Naive B cell (primary cell): ENCODE measurements at places on chromosomes 6 and 20.

DNA sequence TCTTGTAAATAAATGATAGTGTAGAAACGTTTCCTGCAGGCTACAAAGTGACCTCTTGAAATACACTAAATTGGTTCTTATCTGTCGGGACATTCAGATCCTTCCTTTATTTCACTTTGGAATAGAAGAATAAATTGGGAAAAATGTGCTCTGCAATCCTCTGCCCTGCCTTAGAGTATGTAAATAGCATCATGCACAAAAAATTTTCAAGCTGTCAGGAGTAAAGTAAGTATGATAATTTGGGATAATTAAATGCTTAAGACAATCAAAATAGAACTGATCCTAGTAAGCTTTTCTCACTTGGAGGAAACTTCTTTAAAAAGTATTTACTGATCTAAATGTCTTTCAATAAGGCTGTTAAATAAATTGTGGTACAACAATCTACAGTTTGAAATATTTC is 3.1 kb upstream of the TPBG start:
- DNase-seq = no peak
- H3K36me3 ChIP-seq = no peaks in the 10 kb centered on the region
- no peak overlapping the region for H3K4me3 ChIP-seq
- peaks cover 48% of the 10 kb centered on the region for H3K27me3 ChIP-seq
- H3K27ac ChIP-seq = no peak overlapping the region

DNA sequence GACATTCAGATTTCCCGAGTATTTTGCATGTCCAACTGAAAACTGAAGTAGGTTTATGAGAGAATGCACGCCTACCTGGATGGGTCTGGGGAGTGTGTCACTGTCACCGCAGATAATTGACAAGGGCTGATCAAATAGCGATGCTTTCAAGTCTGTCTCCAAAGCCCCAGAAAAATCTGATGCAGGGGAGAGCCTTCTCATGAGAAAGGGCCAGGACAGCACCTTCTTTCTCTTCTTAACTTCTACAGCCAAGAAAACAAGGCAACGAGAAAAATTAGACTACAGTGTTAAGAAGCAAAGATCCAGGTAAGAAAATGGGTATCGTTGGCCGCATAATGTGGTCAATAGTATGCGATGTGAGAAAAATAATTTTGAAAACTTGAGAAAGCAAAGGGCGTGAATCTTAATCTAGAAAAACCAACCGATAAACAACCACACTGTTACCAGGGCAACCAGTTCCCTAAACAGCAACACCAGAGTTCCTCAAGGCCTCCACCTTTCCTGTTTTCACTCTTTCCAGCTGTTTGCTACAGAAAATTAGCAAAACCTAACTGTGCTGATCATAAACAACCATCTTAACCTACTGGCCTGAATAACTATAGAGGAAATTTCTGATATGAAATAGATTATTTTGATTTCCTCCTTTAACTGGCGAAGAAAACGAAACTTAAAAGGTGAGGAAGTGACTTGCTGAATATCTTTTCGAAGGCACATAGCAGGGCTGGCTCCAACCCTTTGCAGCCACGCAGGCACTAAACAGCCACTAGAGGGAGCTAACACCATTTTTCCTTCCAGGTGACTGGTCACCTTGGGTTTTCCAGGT is 2.6 kb downstream of the TAGAP start:
- H3K36me3 ChIP-seq = peaks cover 38% of the 10 kb centered on the region
- peaks cover 69% of the 10 kb centered on the region for H3K4me1 ChIP-seq
- H3K4me3 ChIP-seq = peak overlapping the region; percentile 100
- no peaks in the 10 kb centered on the region for H3K27me3 ChIP-seq

DNA sequence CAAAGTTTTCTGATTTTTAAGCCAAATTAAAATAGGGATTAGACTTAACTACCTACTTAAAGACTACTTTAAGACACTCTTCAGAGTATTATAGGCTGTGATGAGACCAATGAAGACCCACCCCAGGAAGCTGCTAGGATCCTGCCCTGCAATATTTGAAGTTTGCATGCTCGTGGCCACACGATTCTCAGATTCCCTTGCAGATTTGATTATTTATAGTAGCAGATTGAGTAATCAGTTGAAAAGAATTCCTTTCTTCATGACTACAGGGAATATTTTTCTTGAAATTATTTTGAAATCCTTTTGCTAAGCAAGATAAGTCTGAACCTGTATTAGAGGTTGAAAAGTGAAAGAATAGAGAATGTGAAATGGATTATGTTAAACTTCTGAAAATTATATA is 122.3 kb downstream of the B3GAT2 start:
- no peak overlapping the region for H3K27ac ChIP-seq
- DNase-seq = no peak
- no peaks in the 10 kb centered on the region for H3K4me1 ChIP-seq
- no peak overlapping the region for H3K4me3 ChIP-seq
- H3K36me3 ChIP-seq = peaks cover 17% of the 10 kb centered on the region

GRCh38 chr6:117389227-117390057 is 36.3 kb downstream of the ROS1 start:
- no peak overlapping the region for H3K4me3 ChIP-seq
- peaks cover 20% of the 10 kb centered on the region for H3K27me3 ChIP-seq

GRCh38 chr20:57621421-57622200 is 1.4 kb upstream of the ZBP1 start:
- H3K27ac ChIP-seq = peak overlapping the region; percentile 97
- H3K4me1 ChIP-seq = peaks cover 72% of the 10 kb centered on the region
- peak overlapping the region; percentile 92 for H3K4me3 ChIP-seq
- DNase-seq = no peak
- H3K27me3 ChIP-seq = no peaks in the 10 kb centered on the region
- H3K36me3 ChIP-seq = peaks cover 24% of the 10 kb centered on the region

GRCh38 chr20:33667245-33667675 is 517 bp downstream of the ACTL10 start:
- H3K4me3 ChIP-seq = peak overlapping the region; percentile 88
- DNase-seq = peak; percentile 24
- H3K27me3 ChIP-seq = no peaks in the 10 kb centered on the region
- H3K4me1 ChIP-seq = peaks cover 37% of the 10 kb centered on the region
- H3K27ac ChIP-seq = no peak overlapping the region
- H3K36me3 ChIP-seq = no peaks in the 10 kb centered on the region

- DNase-seq = no peak
- H3K36me3 ChIP-seq = peaks cover 20% of the 10 kb centered on the region
- H3K4me3 ChIP-seq = no peak overlapping the region
- no peaks in the 10 kb centered on the region for H3K4me1 ChIP-seq
Observed at GRCh38 chr20:10622657-10623418, 51.0 kb downstream of the JAG1 start.

GRCh38 chr6:42210551-42210950 is 7.1 kb downstream of the MRPS10 start:
- H3K4me3 ChIP-seq = no peak overlapping the region
- no peak for DNase-seq
- no peak overlapping the region for H3K27ac ChIP-seq
- no peaks in the 10 kb centered on the region for H3K27me3 ChIP-seq
- no peaks in the 10 kb centered on the region for H3K36me3 ChIP-seq
- peaks cover 4% of the 10 kb centered on the region for H3K4me1 ChIP-seq

DNA sequence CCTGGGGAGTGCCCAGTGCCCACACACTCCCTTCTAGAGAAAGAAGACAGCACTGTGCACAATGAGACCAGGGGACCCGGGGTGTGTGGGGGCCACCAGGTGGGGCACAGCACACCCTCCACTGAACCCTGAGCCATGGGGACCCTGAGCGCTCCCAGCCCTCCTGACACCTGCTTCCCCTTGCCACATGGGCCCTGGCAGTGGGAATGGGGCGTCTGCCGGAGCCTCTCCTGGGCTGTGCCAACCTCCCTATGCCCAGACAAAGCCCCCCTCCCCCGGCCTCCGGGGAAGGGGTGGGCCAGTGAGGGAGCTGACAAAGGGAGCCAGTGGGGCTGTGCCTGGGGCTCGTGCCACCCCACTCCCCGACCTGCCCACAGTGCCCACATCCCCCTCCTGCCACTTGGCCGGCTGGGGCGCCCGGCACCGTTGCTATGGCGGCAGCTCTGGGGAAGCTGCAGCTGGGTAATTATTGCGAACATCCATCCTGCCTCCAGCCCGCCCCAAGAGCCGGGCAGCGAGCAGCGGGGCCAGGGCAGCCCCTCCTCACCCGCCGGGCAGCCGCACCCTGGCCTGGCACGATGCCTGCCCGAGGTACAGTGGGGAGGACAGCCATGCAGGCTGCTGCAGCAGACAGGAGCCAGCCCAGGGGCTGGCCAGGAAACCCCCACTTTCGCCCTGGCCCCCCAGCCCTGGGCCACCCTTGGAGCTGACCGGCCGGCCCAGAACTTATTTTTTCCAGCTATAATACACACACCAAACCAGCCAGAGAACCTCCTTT is 41.9 kb upstream of the NOL4L start:
- no peaks in the 10 kb centered on the region for H3K36me3 ChIP-seq
- peaks cover 14% of the 10 kb centered on the region for H3K4me1 ChIP-seq
- no peak overlapping the region for H3K27ac ChIP-seq
- DNase-seq = peak; percentile 42

DNA sequence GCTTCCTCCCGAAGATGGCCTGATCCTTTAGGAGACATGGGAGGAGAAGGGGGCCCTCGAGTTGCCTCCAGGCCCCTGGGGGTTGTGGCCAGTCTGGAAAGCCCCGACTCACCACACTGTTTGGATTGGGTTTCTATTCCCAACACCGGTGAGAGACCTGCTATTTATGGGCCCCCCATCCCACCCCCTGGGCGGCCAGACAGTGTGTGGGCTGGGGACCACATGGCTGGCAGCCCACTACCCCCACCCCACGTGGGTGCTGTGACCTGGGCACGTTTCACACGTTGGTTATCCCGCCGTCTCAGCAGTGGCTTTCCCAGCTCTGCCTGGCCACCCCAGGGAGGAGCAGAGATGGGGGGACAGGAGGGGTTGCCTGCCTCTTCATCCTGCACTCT is 116.1 kb downstream of the VEGFA start:
- no peak for DNase-seq
- no peaks in the 10 kb centered on the region for H3K36me3 ChIP-seq
- no peak overlapping the region for H3K27ac ChIP-seq

DNA sequence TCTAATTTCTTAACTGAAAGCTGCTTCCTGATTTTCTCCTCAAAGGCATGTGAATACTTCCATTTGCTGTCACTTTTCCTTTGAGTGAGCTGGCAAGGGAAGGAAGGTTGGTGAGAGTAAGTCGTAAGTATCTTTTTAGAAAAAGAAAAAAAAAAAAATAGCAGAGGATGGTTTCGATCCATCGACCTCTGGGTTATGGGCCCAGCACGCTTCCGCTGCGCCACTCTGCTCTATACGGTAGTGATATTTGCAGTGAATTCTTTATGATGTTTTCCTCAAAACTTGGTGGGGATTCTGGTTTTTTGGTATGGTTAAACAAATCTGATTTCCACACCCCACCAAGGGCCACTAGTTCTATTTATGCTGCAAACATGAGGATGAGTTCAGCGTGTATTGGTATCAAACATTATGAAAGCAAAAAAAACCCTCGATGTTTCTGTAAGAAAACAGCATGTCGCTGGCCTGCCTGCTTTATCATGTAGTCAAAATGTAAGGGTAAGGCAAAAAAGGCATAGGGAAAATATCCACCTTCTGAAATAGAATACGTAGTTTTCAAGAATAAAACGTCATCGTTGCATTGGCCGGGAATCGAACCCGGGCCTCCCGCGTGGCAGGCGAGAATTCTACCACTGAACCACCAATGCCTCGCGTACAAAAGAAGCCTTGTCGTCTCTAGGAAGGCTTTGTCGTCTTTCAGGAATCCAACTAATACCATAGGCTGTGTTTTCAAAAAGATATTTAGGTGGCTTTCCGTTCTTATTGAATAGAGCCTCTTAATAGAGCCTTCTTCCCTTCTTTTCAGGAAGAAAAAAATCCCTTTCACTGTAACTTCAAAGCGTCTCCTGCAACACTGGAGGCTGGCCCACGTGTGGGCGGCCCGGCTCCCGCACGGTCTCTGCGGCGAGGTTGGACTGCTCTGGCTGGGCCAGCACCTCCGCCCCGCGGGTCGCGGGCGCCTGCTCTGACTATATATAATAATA is 9.6 kb downstream of the OR2B2 start:
- peak overlapping the region; percentile 100 for H3K27ac ChIP-seq
- H3K36me3 ChIP-seq = no peaks in the 10 kb centered on the region
- peak; percentile 88 for DNase-seq
- H3K4me1 ChIP-seq = peaks cover 12% of the 10 kb centered on the region

GRCh38 chr6:102813489-102814275 is 1420.2 kb downstream of the GRIK2 start:
- no peak overlapping the region for H3K27ac ChIP-seq
- no peaks in the 10 kb centered on the region for H3K27me3 ChIP-seq
- no peak for DNase-seq
- no peaks in the 10 kb centered on the region for H3K4me1 ChIP-seq
- no peak overlapping the region for H3K4me3 ChIP-seq

GRCh38 chr6:24529985-24530384 is 35.2 kb downstream of the ALDH5A1 start:
- peaks cover 12% of the 10 kb centered on the region for H3K4me1 ChIP-seq
- H3K4me3 ChIP-seq = no peak overlapping the region
- DNase-seq = no peak
- H3K27me3 ChIP-seq = no peaks in the 10 kb centered on the region
- peaks cover 40% of the 10 kb centered on the region for H3K36me3 ChIP-seq
- no peak overlapping the region for H3K27ac ChIP-seq

GRCh38 chr6:38909015-38909730 is 139.4 kb upstream of the GLP1R start:
- no peak overlapping the region for H3K27ac ChIP-seq
- no peak for DNase-seq
- no peaks in the 10 kb centered on the region for H3K4me1 ChIP-seq
- no peaks in the 10 kb centered on the region for H3K36me3 ChIP-seq

DNA sequence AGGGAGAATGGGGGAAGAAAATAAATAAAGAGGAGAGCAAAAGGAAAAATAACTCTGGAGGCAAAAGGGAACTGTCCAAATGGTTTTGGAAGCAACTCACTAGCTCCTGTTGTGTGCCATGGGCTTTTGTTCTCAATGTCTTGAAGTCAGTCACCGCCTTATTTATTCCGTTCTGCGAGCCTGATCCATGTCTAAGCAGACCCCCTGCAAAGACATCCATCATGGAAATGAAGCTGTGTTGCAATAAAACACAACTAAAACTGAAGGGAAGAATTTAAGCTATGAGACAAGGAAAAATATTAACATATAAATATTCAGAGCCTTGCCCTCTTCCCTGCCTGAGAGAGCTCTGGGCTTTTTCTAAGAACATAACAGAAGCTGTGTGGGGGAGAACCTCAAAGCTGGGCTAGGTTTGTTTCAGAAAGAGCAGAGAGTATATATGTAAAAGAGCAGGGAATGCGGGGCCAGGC is 373.2 kb upstream of the CNR1 start:
- H3K27ac ChIP-seq = no peak overlapping the region
- H3K4me1 ChIP-seq = peaks cover 23% of the 10 kb centered on the region
- no peaks in the 10 kb centered on the region for H3K36me3 ChIP-seq
- peaks cover 44% of the 10 kb centered on the region for H3K27me3 ChIP-seq

- no peaks in the 10 kb centered on the region for H3K36me3 ChIP-seq
- no peak overlapping the region for H3K4me3 ChIP-seq
- DNase-seq = no peak
- no peaks in the 10 kb centered on the region for H3K27me3 ChIP-seq
Observed at GRCh38 chr6:19159089-19159488, 678.1 kb upstream of the ID4 start.

- H3K27me3 ChIP-seq = peaks cover 35% of the 10 kb centered on the region
- H3K27ac ChIP-seq = no peak overlapping the region
- DNase-seq = no peak
- no peaks in the 10 kb centered on the region for H3K4me1 ChIP-seq
- no peaks in the 10 kb centered on the region for H3K36me3 ChIP-seq
- H3K4me3 ChIP-seq = no peak overlapping the region
Observed at GRCh38 chr6:115997990-115998585, 62.6 kb downstream of the FRK start.
